ENCODE measurements at places on chromosomes 7 and 10.

DNA sequence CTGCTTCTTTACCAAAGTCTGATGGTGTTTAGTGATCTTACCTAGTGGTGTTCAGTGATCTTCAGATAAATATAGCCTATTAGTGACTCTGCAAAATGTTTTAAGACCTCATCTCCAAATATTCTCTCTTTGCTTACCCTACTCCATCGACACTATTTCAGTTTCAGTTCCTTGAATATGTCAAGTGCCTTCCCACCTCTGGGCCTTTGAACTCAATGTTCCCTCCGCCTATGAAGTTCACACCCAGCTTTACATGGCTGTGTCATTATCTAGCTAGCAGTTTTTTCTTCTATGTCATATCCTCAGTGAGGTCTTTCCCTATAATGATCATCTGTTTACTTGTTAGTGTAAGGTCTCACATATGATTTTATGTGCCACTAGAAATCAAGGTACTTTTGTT lies 322.6 kb downstream of the DGKB start:
- no peak for DNase-seq

DNA sequence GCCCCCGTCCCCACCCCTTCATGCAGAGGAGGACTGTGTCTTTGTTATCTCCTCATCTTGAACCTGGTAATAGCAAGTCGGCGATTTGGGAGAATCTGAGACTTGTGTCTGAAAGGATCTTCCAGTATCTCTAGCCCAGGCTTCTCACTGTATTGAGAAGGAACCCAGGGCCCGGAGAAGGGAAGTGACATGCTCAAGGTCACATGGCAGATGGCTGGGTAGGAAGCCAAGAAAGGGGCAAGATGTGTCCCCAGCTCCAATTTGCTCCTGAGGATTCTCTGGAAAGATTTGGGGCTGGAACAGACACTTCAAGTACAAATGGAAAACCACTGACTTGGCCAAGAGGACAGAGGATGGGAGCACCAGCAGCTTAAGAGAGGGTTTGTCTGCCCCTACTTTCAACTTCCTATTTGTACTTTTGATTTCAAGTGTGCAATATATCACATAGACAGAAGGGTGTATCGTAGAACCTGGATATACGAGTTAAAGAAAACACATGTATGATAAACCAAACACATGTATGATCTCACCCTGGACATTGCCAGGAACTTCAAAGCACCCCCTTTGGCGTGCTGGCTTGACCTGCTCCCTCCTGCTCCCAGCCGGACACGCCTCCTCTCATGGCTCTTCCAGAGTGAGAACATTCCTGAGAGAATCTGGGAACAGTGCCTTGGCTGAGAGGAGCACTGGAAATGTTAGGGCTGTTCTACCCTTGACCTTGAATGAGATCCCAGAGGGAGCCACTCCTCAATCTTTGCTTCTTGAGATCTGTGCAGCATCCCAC lies 79.7 kb downstream of the CDH23 start:
- no peak for DNase-seq

GRCh38 chr7:151243408-151244195 lies 4.9 kb downstream of the SMARCD3 start:
- no peak for DNase-seq

DNA sequence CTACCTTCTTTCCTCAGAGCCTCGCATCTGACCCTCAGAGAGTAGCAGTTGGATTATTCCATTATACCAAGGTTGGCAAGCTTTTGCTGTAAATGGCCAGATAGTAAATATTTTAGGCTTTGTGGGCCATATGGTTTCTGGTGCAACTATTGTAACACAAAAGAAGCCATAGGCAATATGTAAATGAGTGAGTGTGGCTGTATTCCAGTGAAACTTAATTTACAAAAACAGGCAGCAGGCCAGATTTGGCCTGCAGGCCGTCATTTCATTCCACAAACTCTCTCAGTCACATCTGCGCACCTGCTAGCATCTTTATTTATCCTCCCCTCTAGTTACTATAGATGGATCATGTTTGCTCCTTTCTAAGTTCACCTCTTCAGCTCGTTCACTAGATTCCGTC lies 6.7 kb downstream of the ZNF518A start:
- DNase-seq: no peak

- DNase-seq: no peak
These were observed 419.6 kb upstream of the NPVF start for GRCh38 chr7:25647872-25648271.

DNA sequence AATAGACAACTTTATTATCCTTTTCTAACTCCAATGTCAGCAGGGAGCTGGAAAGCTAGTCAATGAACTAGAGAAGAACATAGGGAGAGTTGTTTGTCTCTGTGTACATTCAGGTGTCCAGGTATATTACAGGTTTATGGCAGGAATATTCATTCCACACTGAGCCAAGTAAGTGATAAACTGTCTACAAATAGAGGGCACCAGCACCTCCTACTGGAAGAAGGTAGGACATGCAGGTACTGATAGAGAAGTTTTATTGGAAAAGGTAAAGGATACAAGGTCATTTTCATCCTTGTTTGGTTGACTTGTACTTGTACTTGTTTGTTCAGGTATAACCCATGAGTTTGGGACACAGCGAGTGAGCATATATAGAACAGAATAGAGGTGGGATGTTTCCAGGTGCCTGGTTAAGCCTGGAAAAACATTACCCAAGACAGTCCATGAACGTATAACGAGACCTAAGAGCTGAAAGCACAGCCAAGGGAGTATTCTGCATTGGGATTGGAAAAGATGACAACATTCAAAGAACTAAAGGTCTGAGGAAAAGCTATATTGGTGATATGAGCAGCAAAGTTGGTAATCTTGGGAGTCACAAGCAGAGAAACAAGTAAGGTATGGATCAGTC lies 61.4 kb upstream of the PPP1R3C start:
- no peak for DNase-seq

DNA sequence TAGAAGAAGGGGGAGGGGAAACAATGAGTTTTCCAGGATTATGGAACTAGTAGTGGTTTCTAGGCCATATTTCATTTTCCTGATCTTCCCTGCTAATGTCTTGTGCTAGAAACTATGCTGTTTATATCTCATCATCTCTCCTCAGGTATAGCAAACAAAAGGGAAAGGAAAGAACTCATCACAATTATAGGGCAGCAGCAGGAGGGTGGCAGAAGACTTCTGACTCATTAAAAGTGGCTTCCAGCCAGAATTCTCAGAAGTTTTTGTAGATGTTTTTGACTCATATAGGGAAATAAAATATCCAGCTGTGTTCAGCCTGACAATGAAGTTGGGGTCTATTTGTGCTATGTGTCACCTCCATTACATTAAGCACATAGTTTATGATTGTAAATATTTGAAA lies 6.5 kb downstream of the AHR start:
- DNase-seq: peak; percentile 7

- no peak for DNase-seq
These were observed 160.2 kb downstream of the IPMK start for GRCh38 chr10:58107506-58107905.

DNA sequence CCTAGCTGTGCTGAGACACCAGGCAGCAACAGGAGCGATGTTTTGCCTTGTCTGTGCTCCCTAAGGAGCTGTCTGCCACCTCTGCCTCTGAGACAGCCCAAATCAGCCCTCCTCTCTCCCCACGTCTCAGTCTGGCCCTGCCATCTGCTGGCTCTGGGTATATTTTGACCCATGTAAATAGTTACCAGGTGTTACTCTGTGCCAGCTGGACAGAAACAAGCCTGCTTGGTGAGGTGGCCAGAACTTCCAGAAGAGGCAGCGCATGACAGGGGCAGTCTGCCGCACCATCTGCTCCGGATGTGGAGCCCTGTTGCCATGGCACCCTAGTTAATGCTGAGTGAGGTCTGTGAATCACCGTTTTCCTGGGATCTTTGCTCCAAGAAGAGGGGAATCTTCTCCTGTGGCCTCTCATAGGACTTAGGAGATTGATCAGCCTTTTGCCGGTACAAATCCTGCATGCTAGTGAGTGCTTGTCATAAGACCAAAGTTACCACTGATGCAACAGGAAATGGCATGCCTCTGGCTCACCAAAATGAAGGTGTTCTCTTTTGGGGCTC lies 31.8 kb downstream of the GSTO2 start:
- DNase-seq: no peak

- no peak for DNase-seq
These were observed 14.1 kb upstream of the SFMBT2 start for GRCh38 chr10:7424919-7425318.

DNA sequence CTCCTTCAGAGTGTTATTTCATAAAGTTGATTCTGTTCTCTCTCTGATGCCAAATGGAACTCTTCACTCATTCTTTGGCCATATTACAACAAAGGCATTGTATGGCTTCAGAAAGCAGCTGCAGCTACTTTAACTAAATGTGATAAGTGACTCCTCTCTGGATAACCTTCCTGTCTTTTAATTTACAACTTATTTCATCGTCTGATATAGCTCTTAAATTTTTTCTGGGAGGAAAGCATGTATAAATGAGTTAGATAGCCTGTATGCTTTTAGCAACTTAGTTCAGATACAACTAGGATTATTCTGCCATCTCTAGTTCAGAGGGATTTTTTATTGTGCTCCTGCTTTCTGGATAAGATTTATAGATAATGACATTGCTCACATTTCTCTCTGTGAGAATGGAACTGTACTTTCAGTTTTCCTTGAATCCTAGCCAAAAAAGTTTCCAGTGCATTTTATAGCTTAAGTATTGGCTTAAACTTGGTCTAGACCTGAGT lies 57.5 kb downstream of the KLHDC10 start:
- DNase-seq: no peak

DNA sequence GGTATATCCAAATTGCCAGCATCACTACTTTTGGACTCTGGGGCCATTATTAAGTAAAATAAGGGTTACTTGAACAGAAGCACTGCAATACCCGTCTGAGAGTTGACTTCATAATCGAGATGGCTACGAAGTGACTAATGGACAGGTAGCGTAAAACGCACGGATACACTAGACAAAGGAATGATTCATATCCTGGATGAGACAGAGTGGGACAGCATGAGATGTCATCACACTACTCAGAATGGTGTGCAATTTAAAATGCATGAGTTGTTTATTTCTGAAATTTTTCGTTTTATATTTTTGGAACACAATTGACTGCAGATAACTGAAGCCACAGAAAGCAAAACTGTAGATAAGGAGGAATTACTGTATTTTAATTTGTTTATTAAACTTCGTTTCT lies 421.5 kb upstream of the LRGUK start:
- DNase-seq: no peak

GRCh38 chr10:33114451-33114952 lies 156.5 kb upstream of the ITGB1 start:
- no peak for DNase-seq

DNA sequence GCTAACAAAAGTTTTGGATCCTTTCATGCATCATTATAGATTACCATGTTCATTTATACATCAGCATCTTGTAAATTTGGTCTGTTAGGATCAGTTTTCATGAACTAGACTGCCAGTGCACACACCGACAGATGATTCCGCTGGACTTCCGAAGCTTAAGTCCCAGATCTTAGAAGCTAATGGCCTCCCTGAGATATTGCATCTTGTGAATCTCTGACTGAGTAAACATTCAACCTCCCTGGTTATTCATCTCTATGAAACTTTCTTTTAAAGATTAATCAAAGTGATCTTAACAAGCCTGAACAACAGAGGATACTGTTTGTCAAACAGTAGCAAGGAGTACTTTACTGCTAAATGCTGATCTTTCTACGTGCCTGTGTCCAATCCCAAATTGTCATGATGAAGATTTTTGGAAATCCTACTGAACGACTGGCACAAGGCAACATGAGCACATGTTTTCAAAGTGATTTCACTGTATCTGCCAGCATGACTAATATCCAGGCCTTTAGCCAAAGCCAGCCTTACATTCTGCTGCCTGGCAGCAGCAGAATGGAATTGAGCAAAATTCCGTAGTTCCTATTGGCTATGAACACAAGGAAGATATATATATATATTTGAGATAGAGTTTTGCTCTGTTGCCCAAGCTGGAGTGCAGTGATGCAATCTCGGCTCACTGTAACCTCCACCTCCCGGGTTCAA lies 91.3 kb upstream of the ANK3 start:
- no peak for DNase-seq

GRCh38 chr7:41674505-41675023 lies 28.3 kb downstream of the INHBA start:
- DNase-seq: no peak

DNA sequence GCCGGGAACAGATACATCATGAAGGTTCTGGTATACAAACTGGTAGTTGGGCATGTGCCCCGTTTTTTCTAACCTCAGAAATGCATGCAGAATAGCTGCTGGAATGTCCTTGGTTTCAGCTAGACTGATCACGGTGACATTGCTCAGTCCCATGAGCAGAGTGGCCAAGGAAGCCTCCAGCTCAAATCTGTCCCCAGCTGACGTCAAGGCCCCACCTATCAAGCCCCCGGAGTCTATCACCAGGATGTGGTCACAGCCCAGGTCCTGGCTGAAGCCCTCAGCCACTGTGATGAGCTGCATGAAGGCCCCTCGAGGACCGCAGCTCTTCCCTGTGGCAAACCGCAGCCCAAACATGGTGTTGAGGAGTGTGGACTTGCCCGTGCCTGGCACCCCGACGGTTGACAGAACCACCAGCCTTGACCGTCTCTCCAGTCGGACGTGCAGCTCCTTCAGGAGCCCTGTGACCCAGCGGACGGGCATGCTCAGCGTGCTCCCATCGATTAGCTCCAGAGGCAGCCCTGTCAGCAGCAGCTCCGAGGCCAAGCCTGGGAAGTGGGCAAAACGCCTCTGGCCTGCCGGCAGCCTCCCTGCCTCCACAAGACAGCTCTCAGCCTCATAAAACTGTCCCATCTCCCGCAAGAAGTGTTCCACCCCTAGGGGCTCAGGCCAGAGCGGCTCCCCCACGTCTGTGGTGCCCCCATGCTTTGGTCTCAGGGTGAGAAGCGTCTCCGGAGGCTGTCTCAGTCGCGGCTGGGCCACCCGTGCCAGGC lies 7.8 kb upstream of the MRPS24 start:
- DNase-seq: no peak

- no peak for DNase-seq
These were observed 60.3 kb upstream of the FOXP2 start for GRCh38 chr7:114354306-114354705.

GRCh38 chr7:79553811-79554555 lies 100.5 kb upstream of the MAGI2 start:
- no peak for DNase-seq

- DNase-seq: no peak
These were observed 11.7 kb downstream of the RPA3 start for GRCh38 chr7:7706556-7707172.

DNA sequence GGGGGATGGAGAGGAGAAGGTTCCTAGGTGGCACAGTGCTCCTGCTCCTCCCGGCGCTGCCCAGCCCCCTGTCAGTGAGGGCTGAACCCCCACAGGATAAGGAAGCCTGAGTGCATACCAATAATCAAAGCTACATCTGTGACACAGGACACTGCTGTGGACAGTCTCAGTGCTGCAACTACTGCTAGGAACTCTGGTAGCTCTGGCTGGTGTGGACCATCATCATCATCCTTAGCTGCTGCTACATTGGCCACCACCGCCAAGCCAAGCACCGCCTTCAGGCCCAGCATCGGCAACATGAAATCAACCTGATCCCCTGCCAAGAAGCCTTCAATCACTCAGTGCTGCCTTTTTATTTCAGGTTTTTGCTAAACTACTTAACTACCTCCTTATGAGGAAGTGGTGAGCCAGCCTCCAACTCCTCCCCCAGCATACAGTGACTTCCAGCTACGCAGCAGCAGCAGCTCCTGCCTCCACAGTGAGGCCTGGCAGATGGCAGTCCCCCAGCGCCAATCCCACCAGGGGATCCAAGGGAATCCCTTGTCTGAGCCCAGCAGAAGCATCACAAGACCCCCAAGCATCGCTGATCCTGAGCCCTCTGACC lies 32.1 kb upstream of the SLC26A4 start:
- DNase-seq: no peak

Measured in stimulated activated CD4-positive, alpha-beta T cell treated with anti-CD3 and anti-CD28 coated beads, Interleukin-1b, Interleukin-23, amount 100 ng/mL, for 48 hours (primary cell).